H4 (cell line): ENCODE measurements at places on chromosomes 3 and 15.

DNA sequence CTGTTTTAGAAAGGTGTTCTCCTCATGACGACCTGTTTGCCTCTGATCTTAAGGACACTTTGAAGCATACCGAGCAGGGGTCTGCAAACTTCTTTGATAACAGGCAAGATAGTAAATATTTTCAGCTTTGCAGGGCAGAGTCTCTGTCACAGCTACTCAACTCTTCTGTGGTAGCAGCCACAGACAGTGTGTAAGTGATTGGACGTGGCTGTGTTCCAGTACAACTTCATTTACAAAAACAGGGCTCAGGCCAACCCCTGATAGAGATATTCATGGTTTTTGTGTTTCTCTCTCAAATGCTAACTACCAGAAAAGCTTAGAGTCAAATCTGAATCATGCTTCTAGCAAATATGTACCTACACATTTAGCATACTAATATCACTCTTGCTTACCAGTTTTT is 51.5 kb downstream of the TGFBR2 start:
- DNase-seq: no peak

GRCh38 chr3:121545574-121546455 is at the start of gene POLQ:
TSS of gene POLQ (minus strand) at chr3:121545988. CDS start at chr3:121545877, 111 bp downstream.
- DNase-seq: peak; percentile 92

DNA sequence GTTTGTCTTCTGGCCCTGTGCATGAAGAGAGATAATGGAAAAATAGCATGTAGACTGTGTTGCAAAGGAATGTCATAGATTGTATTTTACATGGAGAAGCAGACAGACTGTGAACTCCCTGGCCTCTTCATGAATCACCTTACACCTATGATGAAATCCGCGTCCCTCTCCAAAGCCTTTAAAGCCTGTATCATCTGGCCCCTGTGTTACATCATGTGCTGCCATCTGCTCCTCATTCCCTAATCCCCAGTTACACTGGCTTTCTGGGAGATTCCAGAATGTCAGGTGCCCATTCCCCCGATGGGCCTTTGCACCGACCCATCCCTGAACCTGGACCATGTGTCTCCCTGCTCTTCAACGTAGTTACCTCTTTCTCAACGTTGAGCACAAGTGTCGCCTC is 190.8 kb downstream of the ADAMTSL3 start:
- no peak for DNase-seq

DNA sequence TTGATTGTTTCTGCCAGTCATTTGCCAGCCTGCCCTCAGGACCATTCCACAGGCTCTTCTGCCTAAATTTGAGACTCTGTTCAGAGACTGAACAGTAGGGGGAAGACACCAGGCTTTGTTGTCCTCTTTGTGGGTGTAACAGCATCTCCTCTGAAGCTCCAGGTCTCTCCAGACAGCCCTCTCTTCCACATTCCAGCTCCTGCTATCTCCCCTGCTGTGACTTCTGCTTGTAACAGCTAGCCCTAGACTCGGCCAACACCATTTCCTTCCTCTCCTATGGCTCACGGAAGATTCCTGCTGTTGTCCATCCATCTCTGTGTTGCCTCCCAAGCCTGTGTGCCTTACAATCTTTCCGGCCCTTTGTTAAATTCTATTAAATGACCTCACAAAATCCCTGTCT is 40.2 kb downstream of the SUCLG2 start:
- no peak for DNase-seq

DNA sequence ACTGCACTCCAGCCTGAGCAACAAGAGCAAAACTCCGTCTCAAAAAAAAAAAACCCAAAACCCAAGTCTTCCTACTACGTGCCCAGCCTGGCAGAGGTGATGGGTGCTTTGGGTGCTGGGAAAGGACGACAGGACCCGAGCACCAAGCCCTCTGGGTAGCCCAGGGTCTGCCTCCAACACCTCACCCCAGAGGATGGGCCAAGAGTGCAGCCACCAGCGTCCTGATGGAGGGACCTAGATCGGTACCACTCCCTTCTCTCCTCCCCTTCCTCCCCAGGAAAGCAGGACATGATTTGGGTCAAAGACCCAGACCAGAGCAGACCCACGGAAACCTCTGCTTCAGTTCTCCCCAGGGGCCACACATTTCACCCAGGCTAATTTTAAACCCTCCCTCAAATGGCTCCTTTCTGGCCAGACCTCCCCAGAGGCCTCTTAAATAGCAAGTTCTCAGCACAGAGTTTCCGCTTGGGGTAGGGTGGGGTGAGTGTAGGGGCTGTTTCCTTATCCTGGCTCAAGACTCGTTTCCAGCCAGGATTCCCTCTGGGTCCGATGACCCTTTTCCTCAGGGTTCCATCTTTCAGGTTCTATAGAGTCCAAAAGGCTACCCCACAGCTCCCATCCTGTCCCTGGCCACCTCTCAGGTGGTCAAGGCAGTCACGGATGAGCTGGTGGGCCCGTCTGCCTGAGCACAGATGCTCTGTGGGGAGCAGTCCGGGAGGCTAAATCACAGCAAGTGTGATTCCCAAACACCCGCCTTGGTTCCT is 20.5 kb downstream of the RBPMS2 start:
- DNase-seq: no peak

DNA sequence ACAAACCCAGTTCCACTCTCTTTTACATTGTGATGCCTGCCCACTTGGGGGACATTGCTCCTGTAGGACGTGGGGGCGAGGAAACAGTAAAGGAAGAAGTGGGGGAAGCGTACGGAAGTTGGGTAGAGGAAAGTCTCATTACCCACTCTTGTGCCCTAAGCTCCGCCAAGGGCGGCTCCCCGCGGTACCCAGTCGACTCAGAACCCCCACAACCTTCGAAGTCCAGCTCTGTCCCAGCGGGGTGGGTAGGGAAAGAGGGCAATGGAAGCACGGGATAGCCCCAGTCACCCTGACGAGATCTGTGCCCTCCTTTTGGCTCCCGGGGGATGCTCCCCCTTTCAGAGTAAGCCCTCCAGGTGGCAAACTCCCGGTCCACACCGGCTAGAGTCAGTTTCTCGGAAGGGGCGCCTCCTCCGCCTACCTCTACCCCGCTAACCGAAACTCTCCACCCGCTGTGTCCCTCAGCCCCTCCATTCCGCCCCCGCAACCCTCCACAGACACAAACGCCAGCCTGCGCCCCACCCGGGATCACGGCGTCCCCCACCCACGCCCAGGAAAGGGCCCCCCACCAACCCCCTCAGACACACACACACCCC is 527 bp downstream of the CSNK1G1 start:
- peak; percentile 11 for DNase-seq
